CD4-positive, CD25-positive, alpha-beta regulatory T cell (primary cell): ENCODE measurements at places on chromosomes 6 and 20. TPM values are rescaled to one million over a fixed set of nuclear protein-coding genes. Genes with fewer than 3 reads are reported as not detected.

The LIN28B gene
- total RNA-seq: not detected

The CNPY3 gene
- 42.9 TPM for total RNA-seq

The MICB gene
- total RNA-seq: 22.0 TPM

The PLN gene
- total RNA-seq: not detected

The RBM24 gene
- total RNA-seq: not detected

The LTB gene
- 493 TPM for total RNA-seq

The CMTR1 gene
- 91.2 TPM for total RNA-seq

The RFX6 gene
- total RNA-seq: not detected

The B4GALT5 gene
- 13.6 TPM for total RNA-seq

The CPNE5 gene
- total RNA-seq: 4.3 TPM

The FOXF2 gene
- not detected for total RNA-seq

The MAFB gene
- total RNA-seq: not detected
